ENCODE measurements at places on chromosomes 6 and 20. TPM values are rescaled to one million over a fixed set of nuclear protein-coding genes. Genes with fewer than 3 reads are reported as not detected.

DNA sequence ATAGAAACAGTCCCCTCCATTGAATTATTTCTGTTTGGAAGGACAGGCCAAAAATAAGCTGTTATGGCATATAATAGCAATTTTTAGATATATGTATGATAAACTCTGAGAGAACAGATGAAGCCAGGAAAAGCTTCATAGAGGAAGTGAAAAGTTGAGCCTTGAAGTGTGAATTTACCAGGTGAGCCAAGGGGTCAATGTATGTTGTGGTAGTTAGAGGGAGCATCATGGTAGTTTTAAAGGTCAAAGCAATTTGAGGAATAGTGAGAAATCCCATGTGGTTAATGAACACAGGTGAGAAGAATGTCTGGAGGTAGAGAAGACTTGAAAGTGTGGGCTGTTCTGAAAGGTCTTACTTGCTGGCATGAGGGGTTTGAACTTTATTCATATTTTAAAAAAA, 47.0 kb downstream of the COL19A1 start:
- no peak overlapping the region for H3K27ac ChIP-seq
- no peaks in the 10 kb centered on the region for H3K27me3 ChIP-seq
- no peak for DNase-seq
- no peak overlapping the region for H3K4me3 ChIP-seq

The PNLDC1 gene
- not detected for total RNA-seq

The SPATA25 gene
- not detected for total RNA-seq

- DNase-seq, result no peak
- H3K27ac ChIP-seq, result no peak overlapping the region
- peaks cover 30% of the 10 kb centered on the region for H3K27me3 ChIP-seq
- H3K4me3 ChIP-seq, result no peak overlapping the region
- H3K4me1 ChIP-seq, result no peaks in the 10 kb centered on the region
These were observed 1.7 kb downstream of the SCML4 start for GRCh38 chr6:107822176-107823046.

DNA sequence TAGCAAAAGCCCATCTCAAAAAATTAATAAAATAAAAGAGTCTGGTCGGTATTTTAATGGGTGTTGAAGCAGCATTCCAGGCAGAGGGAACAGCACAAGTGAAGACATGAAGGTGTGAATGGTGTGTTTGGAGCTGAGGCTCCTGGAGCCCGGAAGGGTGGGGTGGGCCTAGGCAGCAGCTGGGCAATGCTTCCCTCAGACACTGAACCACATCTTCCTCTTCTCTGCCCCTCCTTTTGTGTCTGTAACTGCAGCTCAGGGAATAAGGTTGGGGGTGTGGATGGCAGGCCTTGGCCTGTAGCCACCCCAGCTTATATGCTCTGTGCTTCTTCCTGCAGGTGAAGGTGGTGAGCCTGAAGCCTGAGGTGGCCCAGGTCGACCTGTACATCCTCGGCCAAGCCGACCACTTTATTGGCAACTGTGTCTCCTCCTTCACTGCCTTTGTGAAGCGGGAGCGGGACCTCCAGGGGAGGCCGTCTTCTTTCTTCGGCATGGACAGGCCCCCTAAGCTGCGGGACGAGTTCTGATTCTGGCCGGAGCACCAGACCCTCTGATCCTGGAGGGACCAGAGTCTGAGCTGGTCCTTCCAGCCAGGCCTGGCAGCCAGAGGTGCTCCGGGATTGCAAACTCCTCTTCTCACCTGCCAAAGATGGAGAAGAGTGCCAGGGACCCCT, 26.6 kb downstream of the POFUT1 start:
- DNase-seq, result no peak
- H3K4me1 ChIP-seq, result peaks cover 2% of the 10 kb centered on the region
- no peak overlapping the region for H3K4me3 ChIP-seq
- H3K27ac ChIP-seq, result no peak overlapping the region
- peaks cover 44% of the 10 kb centered on the region for H3K36me3 ChIP-seq
- H3K27me3 ChIP-seq, result no peaks in the 10 kb centered on the region

- no peaks in the 10 kb centered on the region for H3K4me1 ChIP-seq
- no peak overlapping the region for H3K27ac ChIP-seq
- no peaks in the 10 kb centered on the region for H3K27me3 ChIP-seq
- H3K36me3 ChIP-seq, result no peaks in the 10 kb centered on the region
- DNase-seq, result no peak
These were observed 193.5 kb downstream of the SLC24A3 start for GRCh38 chr20:19405958-19406357.

The RBPJL gene
- not detected for total RNA-seq

DNA sequence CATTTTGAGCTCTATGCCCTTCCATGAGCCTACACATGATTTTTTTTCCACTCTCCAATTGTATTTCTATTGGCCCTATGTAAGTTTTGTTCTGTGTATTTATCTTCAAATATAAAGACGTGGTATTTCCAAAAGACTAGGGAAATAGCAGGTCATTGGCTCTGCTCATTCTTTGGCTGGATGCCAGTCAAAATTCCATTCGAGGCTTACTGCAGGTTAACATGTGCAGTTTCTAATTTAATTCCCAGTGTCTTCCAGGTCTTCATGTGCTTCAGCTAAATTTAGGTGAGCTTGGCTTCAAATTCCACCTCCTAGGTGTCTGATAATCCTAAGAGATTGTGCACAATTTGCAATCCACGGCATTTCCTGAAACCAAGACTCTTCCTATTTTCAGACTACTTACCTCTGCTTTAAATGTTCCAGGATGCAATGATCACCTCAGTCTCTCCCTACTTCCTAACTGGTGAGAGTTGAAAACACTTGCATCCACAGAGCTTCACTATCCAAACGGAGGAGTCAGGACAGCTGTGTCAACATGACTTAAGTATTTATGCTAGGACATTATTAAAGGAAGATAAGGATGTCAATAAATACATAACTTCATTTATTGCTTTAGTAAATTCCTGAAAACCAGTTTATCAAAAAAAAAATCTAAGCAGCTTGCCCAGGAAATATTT, 236.1 kb downstream of the COL12A1 start:
- no peak overlapping the region for H3K27ac ChIP-seq
- H3K36me3 ChIP-seq, result no peaks in the 10 kb centered on the region
- H3K4me1 ChIP-seq, result no peaks in the 10 kb centered on the region
- H3K4me3 ChIP-seq, result no peak overlapping the region
- DNase-seq, result peak; percentile 6

The CLDN20 gene
- not detected for total RNA-seq

DNA sequence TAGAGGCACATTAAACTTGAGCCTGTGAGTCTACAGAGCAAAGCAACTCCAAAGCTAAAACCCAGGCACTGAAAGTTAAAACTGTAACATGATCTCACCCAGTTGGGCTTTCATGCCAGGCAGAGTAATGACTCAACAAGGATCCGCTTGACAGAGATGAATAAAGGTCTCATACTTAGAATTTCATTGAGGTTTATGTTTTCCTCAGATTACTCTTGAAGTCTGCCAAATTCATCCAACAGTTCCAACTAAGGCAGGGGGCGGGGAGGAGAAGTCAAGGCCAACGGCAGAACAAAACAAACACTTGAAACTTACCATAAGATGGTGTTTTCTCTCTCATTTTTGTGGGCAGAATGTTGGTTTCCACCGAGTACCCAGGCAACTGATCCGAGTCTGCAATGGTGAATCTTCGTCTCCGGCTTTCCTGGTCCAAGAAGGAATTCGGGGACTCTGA, 54.0 kb upstream of the IPCEF1 start:
- H3K4me1 ChIP-seq, result peaks cover 16% of the 10 kb centered on the region
- H3K36me3 ChIP-seq, result peaks cover 19% of the 10 kb centered on the region
- H3K27ac ChIP-seq, result peak overlapping the region; percentile 77
- peak overlapping the region; percentile 9 for H3K4me3 ChIP-seq
- peak; percentile 97 for DNase-seq

DNA sequence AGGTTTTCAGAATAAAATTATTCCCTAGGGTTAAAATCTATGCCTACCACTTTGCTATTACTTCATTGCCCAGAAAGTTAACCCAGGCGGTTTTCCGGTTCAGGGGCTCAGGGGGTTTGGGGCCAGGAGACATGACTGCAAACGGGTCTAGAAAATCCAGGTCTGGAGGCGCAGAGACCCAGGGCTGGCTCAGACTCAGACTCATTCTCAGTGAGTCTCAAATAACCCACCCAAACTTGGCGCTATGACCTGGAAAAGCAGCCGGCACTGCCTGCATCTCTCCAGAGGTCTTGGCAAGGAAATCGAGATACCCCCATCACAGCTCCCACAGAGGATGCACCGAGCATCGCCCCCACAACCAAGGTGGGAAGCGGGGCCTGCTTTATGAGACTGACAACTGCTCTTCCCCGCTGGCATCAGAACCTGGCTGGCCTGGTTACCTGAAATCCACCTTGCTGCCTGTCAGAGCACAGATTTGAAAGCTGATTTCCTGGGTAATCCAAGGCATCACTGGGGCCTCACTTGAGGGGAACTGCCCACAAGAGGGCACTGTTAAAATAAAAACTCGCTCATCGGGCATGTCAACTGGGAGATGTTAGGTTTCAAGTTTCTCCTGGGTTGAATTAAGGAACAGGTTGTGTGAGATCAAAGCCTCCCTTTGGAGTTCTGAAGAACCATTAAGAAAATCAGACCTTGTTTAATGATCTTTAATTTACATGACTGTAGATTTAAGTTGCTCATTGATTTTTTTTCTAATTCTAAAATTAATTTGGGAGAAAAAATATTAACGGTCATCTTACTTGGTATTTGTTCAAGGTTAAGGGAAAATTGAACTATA, 55.1 kb downstream of the KIF16B start:
- no peaks in the 10 kb centered on the region for H3K36me3 ChIP-seq
- no peak overlapping the region for H3K4me3 ChIP-seq
- DNase-seq, result peak; percentile 42
- no peaks in the 10 kb centered on the region for H3K4me1 ChIP-seq
- H3K27ac ChIP-seq, result no peak overlapping the region
- no peaks in the 10 kb centered on the region for H3K27me3 ChIP-seq

DNA sequence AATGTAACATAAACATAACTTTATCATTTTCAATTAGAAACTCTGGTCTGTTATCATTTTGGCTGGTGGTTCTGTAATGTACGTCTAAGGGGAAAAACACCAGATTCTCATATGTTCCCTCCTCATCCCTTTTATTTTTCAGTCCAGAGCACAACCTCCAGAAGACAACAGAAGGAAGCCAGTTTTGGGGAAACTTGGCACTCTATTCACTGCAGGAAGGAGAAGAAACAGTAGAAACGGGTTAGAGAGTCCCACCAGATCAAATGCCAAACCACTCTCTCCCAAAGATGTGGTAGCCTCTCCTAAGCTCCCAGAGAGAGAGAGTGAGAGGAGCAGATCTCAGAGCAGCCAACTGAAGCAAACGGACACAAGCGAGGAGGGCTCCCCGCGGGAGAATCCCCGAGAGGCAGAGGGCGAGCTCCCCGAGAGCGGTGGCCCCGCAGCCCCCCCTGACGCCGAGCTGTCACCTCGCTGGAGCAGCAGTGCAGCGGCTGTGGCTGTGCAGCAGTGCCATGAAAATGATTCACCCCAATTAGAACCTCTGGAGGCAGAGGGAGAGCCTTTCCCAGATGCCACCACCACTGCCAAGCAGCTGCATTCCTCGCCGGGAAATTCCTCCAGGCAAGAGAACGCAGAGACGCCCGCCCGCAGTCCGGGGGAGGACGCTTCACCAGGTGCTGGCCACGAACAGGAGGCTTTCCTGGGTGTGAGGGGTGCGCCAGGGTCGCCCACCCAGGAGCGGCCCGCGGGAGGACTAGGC, 117.8 kb downstream of the RTN4IP1 start:
- peaks cover 7% of the 10 kb centered on the region for H3K4me1 ChIP-seq
- no peak overlapping the region for H3K27ac ChIP-seq
- H3K36me3 ChIP-seq, result no peaks in the 10 kb centered on the region
- no peak for DNase-seq
- peaks cover 32% of the 10 kb centered on the region for H3K27me3 ChIP-seq
- peak overlapping the region; percentile 52 for H3K4me3 ChIP-seq

DNA sequence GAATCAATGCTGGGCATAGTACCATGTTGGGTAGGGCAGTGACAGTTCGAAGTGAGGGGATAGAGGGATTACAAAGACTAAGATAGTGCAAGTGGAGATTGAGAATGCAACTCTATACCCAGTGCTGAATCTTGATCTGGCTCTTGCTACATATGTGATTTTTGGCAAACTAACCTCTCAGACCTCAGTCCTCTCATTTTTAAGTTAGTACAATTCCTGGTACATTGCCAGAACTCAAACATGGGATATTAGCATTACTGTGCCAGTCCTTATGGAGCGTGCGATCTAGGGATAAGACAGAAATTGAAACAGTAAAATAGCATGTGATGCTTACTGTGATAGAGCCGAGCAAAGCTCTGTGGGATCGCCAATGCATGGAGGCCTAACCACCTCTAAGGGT, 188.4 kb downstream of the MTFR2 start:
- H3K4me1 ChIP-seq, result peaks cover 10% of the 10 kb centered on the region
- H3K27me3 ChIP-seq, result no peaks in the 10 kb centered on the region
- no peak for DNase-seq
- H3K4me3 ChIP-seq, result no peak overlapping the region

- DNase-seq, result no peak
- no peak overlapping the region for H3K27ac ChIP-seq
- no peak overlapping the region for H3K4me3 ChIP-seq
These were observed 248.2 kb downstream of the KHDC1L start for GRCh38 chr6:72977114-72977513.

The TAGAP gene
- total RNA-seq, result not detected

- H3K4me3 ChIP-seq, result no peak overlapping the region
- H3K4me1 ChIP-seq, result no peaks in the 10 kb centered on the region
- no peaks in the 10 kb centered on the region for H3K36me3 ChIP-seq
- DNase-seq, result no peak
- no peaks in the 10 kb centered on the region for H3K27me3 ChIP-seq
These were observed 368.5 kb upstream of the SYNCRIP start for GRCh38 chr6:86010915-86011786.

The GJA10 gene
- not detected for total RNA-seq

The ID1 gene
- 186 TPM for total RNA-seq

- H3K4me3 ChIP-seq, result no peak overlapping the region
- no peaks in the 10 kb centered on the region for H3K36me3 ChIP-seq
- H3K27me3 ChIP-seq, result peaks cover 17% of the 10 kb centered on the region
- H3K4me1 ChIP-seq, result no peaks in the 10 kb centered on the region
These were observed 5.2 kb downstream of the DNAH8 start for GRCh38 chr6:38720295-38720694.

The KCNB1 gene
- total RNA-seq, result not detected

The NFKBIL1 gene
- total RNA-seq, result 10.8 TPM

- H3K27ac ChIP-seq, result no peak overlapping the region
- H3K4me3 ChIP-seq, result no peak overlapping the region
These were observed 83.7 kb upstream of the ZNF322 start for GRCh38 chr6:26743157-26743821.
